ENCODE measurements at places on chromosomes 2 and 18.

DNA sequence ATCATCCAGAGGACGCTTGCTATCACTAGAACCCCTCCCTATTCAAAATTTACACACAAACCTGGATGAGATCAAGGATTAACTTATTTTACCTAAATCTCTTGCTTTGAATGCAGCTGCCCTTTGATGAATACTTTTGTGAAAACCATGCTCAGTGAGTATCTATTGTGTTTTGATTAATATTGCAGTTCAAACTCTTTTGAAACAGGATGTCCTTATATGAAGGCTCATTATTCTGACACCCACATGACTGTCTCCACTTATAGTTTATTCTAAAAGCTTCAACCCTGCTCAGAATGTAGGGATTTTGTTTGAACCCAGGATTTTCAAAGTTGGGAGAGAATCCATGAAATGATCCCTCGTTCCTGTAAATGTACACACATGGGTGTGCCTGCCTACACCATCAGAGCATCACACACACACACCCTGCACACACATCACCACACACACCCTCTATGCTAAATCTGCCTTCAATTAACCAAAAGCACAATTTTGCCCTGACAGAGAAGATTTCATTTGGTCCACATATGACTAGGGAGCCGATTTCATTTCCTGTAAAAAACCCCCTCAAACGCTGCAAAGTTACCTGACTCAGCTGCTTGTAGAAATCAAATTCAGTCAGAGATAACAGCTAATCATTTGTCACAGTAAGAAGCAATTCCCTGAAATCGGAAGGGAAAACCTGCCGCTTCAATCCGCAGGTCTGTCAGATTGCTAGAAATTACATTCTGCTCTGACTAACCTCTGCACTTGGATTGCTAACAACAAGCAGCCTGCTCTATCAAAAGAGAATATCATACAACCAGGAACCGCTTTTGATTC is 65.2 kb downstream of the ZEB2 start:
- no peak for DNase-seq

DNA sequence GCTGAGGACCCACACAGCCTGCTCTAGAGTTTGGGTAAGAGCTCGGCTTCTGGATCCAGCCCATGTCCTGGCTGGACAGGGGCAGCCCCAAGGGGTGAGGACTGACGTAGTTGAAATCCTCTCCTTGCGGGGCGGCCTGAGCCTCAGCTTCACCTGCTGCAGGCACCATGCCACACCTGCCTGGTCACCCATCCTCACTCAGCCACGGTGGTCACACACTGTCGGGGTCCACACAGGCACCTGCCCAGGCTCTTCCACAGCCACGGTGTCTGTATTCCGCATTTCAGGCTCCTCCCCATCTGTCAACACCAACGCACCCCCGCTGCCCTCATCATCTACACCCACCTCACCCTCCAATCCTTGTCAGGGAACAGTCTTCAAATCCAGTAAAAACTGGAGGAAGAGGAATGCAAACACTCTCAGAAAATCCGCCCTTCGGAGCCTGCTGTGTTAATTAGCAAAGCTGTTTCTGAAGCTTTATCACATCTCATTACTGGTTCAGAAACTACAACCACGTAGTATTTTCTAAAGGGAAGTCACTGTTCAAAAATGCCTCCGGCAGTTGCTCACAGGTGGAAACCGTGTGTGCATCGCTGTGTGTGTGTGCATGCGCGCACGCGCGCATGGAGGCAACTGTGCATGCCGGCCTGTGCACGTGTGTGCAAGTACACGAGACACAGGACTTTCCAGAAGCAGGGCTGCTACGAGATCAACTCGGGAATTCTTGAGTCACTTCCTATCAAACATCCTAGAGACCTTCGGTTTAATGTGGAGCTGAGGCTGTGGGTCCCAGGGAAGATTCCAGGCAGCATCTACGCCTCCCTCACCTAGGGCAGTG is 38.2 kb downstream of the SLC66A2 start:
- DNase-seq, result no peak

DNA sequence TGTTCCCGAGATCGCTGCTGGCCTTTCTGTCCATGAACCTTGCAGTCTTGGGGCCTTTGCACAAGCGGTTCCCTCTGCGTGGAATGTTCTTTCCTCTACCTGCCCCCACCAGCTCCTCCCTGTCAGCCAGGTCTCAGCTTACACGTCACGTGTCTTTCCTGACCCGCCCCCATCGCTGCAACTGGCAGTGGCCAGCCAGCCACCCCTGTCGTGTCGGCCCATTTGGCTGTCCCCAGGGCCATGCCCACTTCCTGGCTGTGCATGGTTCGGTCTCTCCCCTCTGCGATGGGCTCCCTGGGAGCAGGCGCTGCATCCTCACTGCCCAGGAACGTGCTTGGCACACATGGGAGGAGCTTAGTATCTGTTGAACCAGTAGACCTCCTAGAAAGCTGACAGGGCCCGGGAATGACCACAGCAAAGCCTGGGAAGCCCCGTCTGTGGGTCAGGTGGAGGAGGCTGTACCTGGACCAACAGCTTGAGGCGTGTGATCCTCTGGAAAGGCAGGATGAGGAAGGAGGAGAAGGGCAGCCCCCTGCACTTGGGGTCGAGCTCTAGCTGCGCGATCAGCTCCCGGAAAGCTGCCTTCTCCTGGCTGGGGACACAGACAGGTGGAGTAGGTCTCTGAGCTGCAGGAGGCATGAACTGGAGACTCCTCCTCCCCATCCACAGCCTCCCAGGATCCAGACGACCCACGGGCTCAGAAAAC is 21.0 kb downstream of the SNORC start:
- DNase-seq, result peak; percentile 12

GRCh38 chr18:13376841-13377351 is 158.3 kb downstream of the LDLRAD4 start:
- DNase-seq, result no peak

DNA sequence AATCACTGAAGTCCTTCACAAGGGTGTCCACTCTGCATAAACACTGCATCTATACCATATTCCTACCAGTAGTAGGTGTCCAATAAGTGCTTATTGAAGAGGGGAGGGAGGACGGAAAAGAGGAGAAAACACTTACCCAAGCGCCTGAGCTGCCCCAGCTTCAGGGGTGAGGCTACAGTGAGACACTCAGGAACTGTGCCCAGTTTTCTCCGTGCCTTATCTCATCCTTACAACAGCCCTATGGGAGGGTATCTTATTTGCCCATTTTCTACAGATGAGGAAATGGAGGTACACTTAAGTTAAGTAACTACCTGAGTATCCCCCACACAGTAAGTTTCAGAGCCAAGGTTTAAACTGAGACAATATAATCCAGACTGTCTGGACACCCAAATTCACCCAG is 41.5 kb downstream of the RNF152 start:
- DNase-seq, result no peak
